ENCODE measurements at places on chromosomes 13 and 19.

GRCh38 chr19:38433268-38433733, at the start of gene RYR1:
Gene RYR1 (plus strand): TSS chr19:38433691. CDS start chr19:38433830, 139 bp downstream.
- no peak for DNase-seq
- no peaks in the 10 kb centered on the region for H3K4me1 ChIP-seq
- no peaks in the 10 kb centered on the region for H3K36me3 ChIP-seq
- no peaks in the 10 kb centered on the region for H3K27me3 ChIP-seq
- no peak within 1 kb of the TSS for H3K27ac ChIP-seq

DNA sequence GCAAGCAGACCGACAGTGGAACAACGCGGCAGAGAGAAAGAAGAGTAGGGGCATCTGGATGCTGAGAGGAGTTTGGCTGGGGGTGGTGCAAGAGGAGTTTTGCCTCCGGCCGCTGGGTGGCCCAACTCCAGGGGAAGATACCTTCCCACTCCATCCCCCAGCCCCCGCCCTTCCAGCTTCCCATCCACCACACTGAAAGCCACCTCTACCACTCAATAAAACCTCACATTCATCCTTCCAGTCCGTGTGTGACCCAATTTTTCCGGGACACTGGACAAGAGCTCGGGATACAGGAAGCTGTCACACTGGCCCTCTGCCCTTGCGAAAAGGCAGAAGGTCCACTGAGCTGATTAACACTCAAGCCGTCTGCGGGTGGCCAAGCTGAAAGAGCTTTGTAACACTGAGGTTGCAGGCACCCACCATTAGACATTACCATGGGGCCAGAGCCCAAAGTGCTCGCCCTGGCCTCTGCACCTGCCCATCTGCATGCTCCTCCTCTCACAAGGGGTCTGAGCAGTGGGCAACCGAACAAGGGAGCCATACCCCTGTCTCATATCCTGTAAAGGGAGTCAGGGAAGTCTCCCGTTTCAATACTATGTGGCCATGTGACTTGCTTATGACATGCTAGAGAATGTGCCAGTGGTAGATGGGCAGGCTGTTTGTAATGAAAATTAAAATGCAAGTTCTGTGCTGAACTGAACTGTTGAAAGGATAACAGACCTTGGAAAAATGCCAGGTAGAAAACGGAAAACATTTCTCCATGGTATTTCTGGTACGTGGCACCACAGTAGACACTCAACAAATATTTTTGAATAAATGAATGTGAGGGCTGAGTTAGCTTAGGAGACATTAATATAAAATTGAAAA, 205.1 kb upstream of the STARD13 start:
- no peak overlapping the region for H3K27ac ChIP-seq
- H3K4me3 ChIP-seq, result no peak overlapping the region
- H3K4me1 ChIP-seq, result no peaks in the 10 kb centered on the region
- no peaks in the 10 kb centered on the region for H3K36me3 ChIP-seq
- H3K27me3 ChIP-seq, result no peaks in the 10 kb centered on the region
- peak; percentile 52 for DNase-seq

GRCh38 chr13:112711528-112712265, 21.9 kb downstream of the ATP11A start:
- H3K27me3 ChIP-seq, result no peaks in the 10 kb centered on the region
- DNase-seq, result peak; percentile 74
- H3K36me3 ChIP-seq, result no peaks in the 10 kb centered on the region
- peaks cover 15% of the 10 kb centered on the region for H3K4me1 ChIP-seq

DNA sequence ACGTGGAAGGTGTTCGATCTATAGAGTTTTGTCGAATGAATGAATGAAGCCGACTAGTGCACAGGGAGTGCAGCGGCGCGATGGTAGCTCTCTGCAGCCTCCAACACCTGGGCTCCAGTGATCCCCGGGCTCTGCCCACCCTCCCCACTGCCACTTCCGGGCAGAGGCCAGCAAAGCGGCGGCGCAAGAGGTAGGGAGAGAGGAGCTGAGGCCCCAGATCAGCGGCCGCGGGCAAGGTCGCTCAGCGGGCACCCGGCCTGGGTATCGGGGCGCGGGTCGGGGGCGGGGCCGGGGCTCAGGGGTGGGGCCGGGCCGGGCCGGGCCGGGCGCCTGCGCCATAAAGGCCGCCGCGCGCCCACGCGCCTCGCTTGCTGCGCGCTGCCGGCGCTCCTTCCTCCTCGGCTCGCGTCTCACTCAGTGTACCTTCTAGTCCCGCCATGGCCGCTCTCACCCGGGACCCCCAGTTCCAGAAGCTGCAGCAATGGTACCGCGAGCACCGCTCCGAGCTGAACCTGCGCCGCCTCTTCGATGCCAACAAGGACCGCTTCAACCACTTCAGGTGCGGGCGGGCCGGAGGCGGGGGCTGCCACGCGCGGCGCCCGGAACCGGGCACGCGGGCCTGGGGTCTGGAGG, at the start of gene GPI:
Gene GPI, plus strand, starts transcription at position 367 of the 633 bp plus-strand sequence. Its CDS starts 71 bp downstream, at position 438.
- no peak for DNase-seq
- H3K27me3 ChIP-seq, result no peaks in the 10 kb centered on the region
- peak within 1 kb of the TSS; percentile 64 for H3K4me3 ChIP-seq
- H3K27ac ChIP-seq, result no peak within 1 kb of the TSS

- H3K4me3 ChIP-seq, result no peak overlapping the region
- no peak overlapping the region for H3K27ac ChIP-seq
- H3K4me1 ChIP-seq, result no peaks in the 10 kb centered on the region
- no peaks in the 10 kb centered on the region for H3K36me3 ChIP-seq
- no peaks in the 10 kb centered on the region for H3K27me3 ChIP-seq
- DNase-seq, result no peak
These were observed 89.3 kb downstream of the DIAPH3 start for GRCh38 chr13:60074397-60074796.

- H3K27ac ChIP-seq, result no peak overlapping the region
- no peaks in the 10 kb centered on the region for H3K4me1 ChIP-seq
- H3K27me3 ChIP-seq, result no peaks in the 10 kb centered on the region
- DNase-seq, result no peak
- no peaks in the 10 kb centered on the region for H3K36me3 ChIP-seq
- H3K4me3 ChIP-seq, result no peak overlapping the region
These were observed 1210.1 kb upstream of the SPRY2 start for GRCh38 chr13:81551036-81551435.

GRCh38 chr19:55300886-55301458, 17.2 kb downstream of the BRSK1 start:
- H3K36me3 ChIP-seq, result peaks cover 11% of the 10 kb centered on the region
- H3K4me1 ChIP-seq, result no peaks in the 10 kb centered on the region
- no peaks in the 10 kb centered on the region for H3K27me3 ChIP-seq
- no peak for DNase-seq
- no peak overlapping the region for H3K27ac ChIP-seq

GRCh38 chr19:45767410-45767880, 1.6 kb downstream of the SIX5 start:
- no peak overlapping the region for H3K27ac ChIP-seq
- peak overlapping the region; percentile 47 for H3K4me3 ChIP-seq
- no peaks in the 10 kb centered on the region for H3K27me3 ChIP-seq
- H3K4me1 ChIP-seq, result peaks cover 22% of the 10 kb centered on the region
- no peak for DNase-seq
- no peaks in the 10 kb centered on the region for H3K36me3 ChIP-seq

DNA sequence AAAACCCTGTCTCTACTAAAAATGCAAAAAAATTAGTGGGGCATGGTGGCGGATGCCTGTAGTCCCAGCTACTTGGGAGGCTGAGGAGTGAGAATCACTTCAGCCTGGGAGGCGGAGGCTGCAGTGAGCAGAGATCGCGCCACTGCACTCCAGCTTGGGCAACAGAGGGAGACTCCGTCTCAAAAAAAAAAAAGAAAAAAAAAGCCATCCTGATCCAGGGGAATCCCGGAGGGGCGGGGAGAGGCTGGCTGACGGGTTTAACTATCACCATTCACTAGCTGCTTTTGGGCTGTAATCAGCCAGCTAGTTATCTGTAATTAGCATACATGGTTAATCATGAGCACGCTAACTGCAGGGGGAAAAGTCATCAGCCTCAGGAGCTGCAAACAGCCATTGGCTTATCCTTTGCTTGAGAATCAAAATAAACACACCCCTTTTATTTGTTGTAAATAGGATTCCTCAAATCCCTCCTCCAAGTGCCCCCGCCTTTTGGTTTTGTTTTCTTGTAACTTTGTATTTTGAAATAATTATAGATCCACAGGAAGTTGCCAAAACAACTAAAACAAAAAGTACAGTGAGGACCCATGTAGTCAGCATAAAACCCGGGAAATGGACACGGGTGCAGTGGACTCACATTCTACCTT, 9.6 kb downstream of the FSD1 start:
- no peaks in the 10 kb centered on the region for H3K4me1 ChIP-seq
- no peak overlapping the region for H3K4me3 ChIP-seq
- no peak overlapping the region for H3K27ac ChIP-seq

GRCh38 chr13:60326273-60326672, 70.7 kb upstream of the TDRD3 start:
- no peaks in the 10 kb centered on the region for H3K4me1 ChIP-seq
- no peak overlapping the region for H3K27ac ChIP-seq
- H3K27me3 ChIP-seq, result no peaks in the 10 kb centered on the region
- H3K36me3 ChIP-seq, result no peaks in the 10 kb centered on the region

DNA sequence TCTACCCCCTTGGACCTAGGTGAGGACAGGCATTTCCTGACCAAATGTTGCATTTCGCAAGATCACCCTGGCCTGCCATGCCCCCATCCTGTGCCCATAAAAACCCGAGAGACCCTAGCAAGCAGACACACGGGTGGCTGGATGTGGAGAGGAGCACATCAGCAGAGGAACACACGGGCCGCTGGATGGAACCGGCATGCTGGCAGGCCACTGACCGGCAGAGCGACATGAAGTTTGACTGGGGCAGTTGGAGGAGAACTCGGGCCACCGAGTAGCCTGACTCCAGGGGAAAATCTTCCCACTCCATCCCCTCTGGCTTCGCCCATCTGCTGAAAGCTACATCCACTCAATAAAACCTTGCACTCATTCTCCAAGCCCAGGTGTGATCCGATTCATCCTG, 329.3 kb downstream of the FGF9 start:
- H3K27me3 ChIP-seq, result no peaks in the 10 kb centered on the region
- DNase-seq, result no peak
- no peak overlapping the region for H3K27ac ChIP-seq
- H3K4me1 ChIP-seq, result no peaks in the 10 kb centered on the region
- H3K36me3 ChIP-seq, result no peaks in the 10 kb centered on the region

Measured in iPS DF 6.9 (cell line).